ENCODE measurements at places on chromosomes 7 and 10.
A peak's percentile ranks its signal among the peaks of the same experiment; 100 is the strongest.

- no peak for DNase-seq
Measured at GRCh38 chr7:91162436-91162835, 101.8 kb upstream of the FZD1 start.

DNA sequence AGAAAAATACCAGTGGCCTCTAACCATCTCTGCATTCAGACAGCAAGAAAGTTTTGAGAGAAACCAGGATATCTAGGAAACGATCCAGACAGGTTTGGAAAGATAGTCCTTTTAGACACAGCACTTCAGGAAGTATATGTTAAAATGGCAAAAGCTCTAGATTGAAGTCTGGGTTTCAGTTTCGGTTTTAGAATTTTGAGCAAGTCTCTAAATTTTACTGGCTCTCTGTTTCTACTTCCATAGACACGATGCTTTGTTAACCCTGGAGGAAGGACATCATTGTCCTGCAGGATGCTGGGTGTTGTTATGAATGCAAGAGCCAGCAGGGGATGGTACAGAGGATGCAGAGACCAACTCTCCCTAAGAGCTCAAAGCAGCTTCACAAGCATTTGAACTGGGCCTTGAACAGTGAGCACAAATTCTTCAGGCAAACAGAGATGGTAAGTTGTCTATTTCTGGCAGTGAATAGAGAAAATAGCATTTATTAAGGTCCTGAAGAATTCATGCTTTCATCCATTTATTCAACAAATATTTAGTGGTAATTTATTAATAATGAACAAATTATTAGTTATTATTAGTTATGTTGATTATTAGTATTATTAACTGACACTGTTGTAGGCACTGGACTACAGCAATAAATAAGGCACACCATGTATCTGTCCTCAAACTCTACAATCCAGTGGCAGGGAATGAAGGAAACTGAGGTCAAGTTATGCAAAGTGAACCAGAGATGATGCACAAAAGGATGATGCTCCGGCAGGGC lies 152.7 kb upstream of the NRP1 start:
- DNase-seq = no peak

DNA sequence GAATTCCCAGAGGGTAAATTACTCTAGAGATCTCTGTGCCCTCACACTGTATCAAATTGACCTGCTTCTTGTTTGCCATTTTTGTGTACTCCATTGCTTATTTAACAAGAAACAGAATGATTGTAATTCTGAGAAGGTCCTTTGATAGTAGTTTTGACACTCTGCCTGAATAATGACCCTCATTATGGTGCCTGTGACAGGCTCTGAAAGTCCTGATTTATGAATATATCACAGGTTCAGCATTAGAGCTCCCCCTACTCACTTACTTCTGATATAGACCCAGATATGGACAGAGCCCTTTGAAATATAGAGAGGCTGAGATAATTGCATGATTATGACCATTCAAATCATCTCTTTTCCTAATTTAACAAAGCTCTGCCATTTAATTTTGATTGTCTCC lies 465.2 kb downstream of the MDFIC start:
- DNase-seq = no peak

GRCh38 chr10:43884501-43885105 lies 235.9 kb upstream of the ZNF32 start:
- no peak for DNase-seq

GRCh38 chr7:80499350-80499953 lies 12.4 kb downstream of the GNAT3 start:
- DNase-seq = peak; percentile 72

DNA sequence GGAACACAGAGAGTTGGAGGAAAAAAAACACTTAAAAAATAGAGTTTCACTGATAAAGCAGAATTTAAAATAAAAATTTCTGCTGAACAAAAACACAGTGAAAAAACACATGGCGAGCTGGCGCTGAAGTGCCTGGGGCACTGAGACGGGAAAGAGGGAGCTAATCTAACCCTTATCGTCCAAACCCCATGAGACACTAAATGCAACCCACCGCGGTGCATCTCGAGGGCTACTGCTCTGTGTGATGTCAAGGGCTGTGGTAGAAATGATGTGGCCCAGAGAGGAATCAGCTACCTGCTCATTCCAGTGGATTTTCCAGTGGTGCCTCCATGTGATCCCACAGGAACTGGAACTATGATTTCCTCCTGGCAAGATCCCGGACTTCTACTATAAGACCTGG lies 499.3 kb downstream of the SUGCT start:
- DNase-seq = no peak

- no peak for DNase-seq
Measured at GRCh38 chr7:140084972-140085371, 22.2 kb upstream of the PARP12 start.

DNA sequence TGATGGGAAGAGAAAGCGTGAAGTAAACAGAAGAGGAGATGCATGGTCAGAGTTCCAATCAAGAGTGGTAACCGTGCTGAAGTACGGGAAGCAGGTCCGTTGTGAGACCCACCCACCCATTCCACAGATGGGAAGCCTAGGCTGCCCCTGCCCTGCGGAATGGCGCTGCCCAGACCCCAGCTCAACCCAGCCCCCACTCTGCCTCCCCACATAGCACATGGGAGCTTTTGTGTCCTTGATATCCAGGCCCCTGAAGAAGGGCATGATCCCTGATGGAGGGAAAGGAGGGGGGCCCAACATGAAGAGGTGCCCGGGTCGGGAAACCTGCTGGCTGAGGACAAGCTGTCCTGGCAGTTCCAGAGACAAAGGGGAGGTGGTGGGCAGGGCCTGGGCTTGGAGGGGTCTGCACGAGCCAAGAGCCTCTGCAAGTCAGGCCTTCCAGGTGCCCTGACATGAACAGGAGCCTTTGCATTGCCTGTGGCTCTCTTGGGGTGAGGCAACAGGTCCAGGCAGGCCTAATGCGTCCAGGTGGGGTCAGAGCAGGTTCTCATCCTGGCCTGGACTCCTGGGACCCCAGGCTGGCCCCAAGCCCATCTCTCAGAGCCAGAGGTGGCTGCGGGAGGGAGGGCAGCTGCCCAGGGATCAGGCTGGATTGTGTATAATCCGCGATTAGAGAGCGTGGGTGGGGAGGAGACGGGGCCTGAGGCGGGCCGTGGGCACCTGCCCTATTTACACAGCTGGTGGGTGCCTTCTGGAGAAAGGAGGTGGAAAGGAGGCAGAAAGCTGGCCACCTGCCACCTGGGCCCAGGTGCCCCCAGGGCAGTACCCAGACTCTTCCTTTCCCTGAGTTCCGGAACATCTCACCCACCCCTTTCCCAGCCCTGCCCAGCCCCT lies 23.5 kb downstream of the YKT6 start:
- no peak for DNase-seq

GRCh38 chr7:45975367-45975766 lies 54.3 kb upstream of the IGFBP3 start:
- no peak for DNase-seq

GRCh38 chr10:124072106-124072505 lies 21.3 kb downstream of the CHST15 start:
- DNase-seq = no peak

DNA sequence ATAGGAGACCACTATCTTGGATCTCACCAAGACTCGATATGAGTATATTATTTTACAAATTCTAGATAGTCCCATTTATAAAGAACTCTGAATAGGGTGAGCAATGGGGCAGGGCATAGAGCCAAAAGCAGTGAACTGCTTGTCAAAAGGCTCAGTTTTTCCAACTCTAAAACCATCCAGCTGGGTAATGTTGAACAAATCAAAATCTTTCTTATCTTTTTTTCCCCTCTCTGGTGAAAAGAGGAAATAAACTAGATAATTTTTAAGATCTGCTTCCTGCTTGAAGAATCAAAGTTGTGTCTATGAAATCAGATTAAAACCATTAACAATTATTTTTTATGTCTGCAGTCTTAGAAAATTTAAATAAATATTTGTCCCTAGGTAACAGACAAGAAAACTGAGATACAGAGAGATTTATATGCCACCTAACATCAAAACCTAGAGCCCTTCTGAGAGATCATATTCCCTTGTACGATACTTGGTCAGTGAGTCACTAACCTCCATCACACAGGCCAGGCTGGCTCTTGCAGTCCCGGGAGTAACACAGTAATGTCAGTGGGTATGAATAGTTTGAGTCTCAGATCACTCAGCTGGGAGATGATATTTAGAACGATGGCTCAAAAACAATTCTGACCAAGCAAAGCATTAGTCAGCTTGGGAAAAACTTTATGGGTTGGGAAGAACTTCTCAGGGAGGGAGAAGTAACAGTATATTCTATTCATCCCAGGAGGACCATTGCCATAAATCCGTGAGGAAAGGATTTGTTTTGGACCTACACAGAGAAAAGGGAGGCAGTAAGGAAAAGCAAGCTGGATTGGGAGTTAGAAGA lies 178.8 kb downstream of the REEP3 start:
- DNase-seq = peak; percentile 59

DNA sequence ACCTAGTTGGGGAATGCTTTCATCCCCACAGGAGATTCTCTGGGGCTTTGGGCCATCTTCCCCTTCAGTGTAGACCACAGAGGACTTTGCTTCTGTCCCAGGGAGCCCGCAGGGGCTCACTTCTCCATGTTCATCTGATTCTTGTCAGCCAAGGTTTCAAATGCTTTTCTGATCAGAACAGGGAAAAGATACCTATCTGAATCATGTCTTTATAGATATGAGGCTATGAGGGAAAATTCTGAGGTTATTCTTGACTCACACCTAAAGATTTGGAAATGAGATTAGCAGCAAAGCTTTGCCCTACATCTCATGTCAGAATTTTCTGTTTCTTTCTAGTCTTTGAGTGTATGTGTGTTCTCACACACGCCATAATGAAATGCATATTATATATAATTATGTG lies 53.3 kb downstream of the FIGNL1 start:
- no peak for DNase-seq

GRCh38 chr10:124166431-124167125 lies 73.2 kb upstream of the CHST15 start:
- no peak for DNase-seq

DNA sequence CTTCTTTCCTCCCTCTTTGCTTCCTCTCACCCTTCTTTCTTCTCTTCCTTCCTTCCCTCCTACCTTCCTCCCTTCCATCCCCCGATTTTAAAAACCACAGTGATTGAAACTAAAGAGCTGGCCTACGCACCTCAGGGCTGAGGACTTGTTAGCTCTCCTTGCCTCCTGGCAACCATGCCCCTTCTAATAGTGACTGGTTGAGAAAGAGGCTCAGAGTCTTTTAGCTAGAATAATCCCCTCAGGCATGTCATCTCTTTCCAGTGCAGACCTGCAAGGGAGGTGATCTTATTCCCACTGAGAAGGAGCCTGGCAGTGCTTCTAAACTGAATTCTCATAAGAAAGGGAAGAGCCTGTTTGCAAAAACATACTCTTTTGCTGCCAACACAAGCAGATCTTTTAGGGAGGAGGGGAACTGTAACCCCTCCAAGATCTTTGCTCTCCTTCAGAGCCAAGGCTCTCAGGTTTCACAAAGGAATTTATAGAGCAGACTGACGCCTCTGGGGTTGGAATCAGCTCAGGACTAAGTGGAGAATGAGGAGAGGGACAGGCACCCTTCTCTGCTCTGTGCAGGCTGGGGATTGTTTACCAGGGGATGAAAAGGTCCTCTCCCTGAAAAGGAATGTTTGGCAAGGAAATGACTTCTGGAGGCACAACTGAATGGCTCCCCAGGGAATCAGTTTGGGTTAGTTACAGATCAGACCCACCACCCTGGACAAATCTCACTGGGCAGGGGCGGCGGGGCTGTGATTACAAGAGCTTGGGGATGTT lies 9.4 kb upstream of the ANKRD1 start:
- DNase-seq = peak; percentile 61

- DNase-seq = peak; percentile 27
Measured at GRCh38 chr10:18312374-18313139, 172.3 kb downstream of the CACNB2 start.

- no peak for DNase-seq
Measured at GRCh38 chr10:124129471-124129870, 36.1 kb upstream of the CHST15 start.

DNA sequence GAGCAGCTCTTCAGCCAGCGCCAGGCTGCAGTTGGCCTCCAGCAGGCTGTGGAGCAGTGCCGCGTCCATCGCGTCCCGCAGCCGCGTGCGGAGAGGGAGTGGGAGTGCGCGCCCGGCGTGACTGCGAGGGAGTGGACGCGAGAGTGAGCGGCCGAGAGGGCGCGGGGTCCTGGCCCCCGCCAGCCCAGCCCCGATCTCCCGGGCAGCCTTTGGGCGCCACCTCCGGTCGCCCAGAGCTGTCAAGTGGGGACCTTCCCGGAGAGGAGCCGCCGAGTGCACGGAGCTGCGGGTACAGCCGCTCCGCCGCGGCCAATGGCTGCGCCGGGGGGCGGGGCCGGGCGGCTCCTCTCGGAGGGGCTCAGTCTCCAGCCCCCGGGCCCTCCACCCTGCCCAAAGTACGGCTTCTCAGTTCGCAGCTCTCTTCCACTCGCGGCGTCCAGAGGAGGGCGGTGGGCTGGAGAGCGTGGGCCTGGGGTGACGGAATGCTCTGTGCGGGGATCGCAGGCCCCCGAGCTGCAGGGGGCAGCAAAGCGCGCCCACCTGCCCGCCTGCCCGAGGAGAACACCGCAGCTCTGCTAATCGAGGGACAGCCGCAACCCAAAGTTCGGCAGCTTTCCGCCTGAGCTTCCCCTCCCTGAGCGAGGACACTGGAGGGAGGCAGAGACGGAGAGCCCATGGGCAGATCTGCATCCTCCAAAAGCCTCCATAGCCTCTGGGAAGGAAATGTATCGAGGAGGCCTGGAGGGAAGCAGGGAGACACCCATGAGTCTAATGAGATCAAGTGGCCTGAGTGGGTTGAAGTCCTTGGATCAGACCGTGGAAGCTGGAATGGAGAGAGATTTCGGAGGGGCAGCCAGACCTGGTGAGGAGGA lies at the start of gene CRHR2:
Gene CRHR2 (minus strand): TSS at position 245 of the 872 bp plus-strand sequence. CDS start 176 bp downstream, at position 69.
- DNase-seq = no peak

DNA sequence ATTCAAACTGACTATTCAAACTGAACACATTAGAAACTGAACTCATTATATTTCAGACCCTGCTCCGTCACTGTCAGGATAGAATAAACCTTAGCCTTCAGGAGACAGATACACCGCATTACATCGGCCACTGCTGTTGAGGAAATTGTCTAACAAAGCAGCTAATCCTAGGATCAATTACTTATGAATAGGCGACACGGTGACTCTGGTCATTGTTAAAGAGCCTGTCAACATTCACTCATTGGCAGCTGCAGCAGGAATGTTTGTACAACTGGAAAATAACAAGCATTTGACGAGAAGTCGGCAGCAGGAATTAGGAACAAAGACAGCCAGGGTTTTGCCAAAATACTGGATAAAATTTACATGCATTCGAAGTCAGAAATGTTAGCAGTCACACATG lies 112.0 kb upstream of the MKX start:
- DNase-seq = no peak

GRCh38 chr10:119360181-119360921 lies 153.0 kb downstream of the GRK5 start:
- DNase-seq = no peak

- no peak for DNase-seq
Measured at GRCh38 chr7:40490603-40490924, 355.8 kb downstream of the SUGCT start.

All from HFF-Myc (cell line).